Activated CD4-positive, alpha-beta memory T cell treated with anti-CD3 and anti-CD28 coated beads for 36 hours (primary cell): ENCODE measurements at places on chromosomes 7 and 10. TPM values are rescaled to one million over a fixed set of nuclear protein-coding genes. Genes with fewer than 3 reads are reported as not detected.

The RNF32 gene
- 1.4 TPM for total RNA-seq

The ANXA8 gene
- total RNA-seq: not detected

The PLEKHS1 gene
- not detected for total RNA-seq

The FAM131B gene
- total RNA-seq: 2.3 TPM

The CDH23 gene
- 2.6 TPM for total RNA-seq

The C10orf120 gene
- total RNA-seq: not detected

The GSAP gene
- total RNA-seq: 1.7 TPM

The TMEM236 gene
- 0.10 TPM for total RNA-seq

- no peak for DNase-seq
- peaks cover 43% of the 10 kb centered on the region for H3K4me1 ChIP-seq
- H3K4me3 ChIP-seq: no peak overlapping the region
- peaks cover 13% of the 10 kb centered on the region for H3K36me3 ChIP-seq
Observed at GRCh38 chr7:96284240-96284639, 37.7 kb downstream of the SLC25A13 start.

DNA sequence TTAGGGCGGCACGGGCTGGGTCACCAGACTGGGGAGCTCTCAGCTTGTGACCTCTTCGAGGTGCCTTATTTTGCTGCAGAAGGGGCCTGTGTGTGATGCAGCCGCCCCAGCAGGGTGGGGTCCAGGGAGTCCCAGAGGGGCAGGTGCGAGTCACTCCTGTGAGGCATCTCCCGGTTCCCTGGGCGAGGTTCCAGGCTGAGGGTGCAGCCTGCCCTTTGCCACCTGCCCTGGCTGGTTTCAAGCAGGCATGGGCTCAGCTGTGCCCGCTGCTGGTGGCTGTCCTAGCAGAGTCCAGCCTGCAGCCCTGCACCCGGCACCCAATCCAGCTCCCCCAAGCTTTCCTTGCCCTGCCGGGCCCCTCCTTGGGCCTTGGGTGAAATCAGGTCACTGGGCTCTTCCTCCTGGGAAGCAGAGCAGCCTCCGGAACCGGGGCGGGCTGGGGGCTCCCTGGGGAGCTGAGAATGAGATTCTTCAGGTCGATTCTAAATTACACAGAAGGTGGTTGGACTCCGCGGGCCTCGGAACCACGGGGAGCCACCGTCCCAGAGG is 64.8 kb downstream of the PWWP2B start:
- no peak overlapping the region for H3K27ac ChIP-seq
- H3K4me1 ChIP-seq: peaks cover 2% of the 10 kb centered on the region
- no peaks in the 10 kb centered on the region for H3K36me3 ChIP-seq
- peaks cover 2% of the 10 kb centered on the region for H3K27me3 ChIP-seq
- H3K4me3 ChIP-seq: no peak overlapping the region

- no peak for DNase-seq
- no peaks in the 10 kb centered on the region for H3K27me3 ChIP-seq
- no peaks in the 10 kb centered on the region for H3K36me3 ChIP-seq
- no peak overlapping the region for H3K4me3 ChIP-seq
- H3K27ac ChIP-seq: no peak overlapping the region
Observed at GRCh38 chr10:60368875-60369546, 20.7 kb downstream of the ANK3 start.

DNA sequence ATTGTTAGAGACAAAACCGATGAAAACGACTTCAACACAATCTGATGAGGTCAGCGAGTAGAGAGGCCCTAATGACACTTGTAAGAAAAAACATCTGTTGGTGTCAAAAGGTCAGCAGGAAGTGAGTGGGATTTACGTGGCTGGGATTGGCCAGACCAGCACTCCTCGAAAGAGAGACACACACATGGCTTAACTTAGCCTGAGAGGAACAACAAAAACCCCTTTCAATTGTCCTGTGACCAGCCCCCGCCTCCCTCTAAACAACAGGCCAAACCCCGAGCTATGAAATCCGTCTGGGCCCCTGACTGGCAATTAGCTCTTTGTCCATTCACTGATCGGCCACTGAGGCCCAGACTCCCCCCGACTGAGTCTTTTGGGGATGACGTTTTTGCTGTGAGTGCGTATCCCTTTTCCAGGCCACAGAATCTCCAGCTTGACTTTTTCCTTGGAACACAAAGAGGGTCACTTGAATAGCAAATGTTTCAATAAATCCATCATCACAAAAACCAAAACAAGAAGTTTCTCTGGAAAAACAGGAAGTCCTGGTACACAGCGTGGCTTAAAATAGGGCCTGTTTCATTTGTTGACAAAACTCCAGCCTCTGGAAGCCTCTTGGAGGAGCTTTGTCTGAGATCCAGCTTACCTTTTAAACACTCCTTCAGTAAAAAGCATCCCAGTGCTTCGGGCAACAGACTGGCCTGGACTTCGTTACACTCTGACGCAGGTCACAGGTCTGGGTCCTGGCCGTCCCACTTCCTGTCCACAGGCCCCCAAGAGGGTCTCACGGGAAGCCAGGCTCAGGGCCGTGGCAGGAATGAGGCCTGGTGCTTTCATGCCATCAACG is 103.0 kb downstream of the CTBP2 start:
- H3K27ac ChIP-seq: no peak overlapping the region
- H3K27me3 ChIP-seq: peaks cover 37% of the 10 kb centered on the region
- DNase-seq: no peak

- H3K27me3 ChIP-seq: no peaks in the 10 kb centered on the region
- no peak for DNase-seq
- H3K4me1 ChIP-seq: no peaks in the 10 kb centered on the region
- no peak overlapping the region for H3K27ac ChIP-seq
Observed at GRCh38 chr10:17169803-17170202, 31.7 kb downstream of the TRDMT1 start.

DNA sequence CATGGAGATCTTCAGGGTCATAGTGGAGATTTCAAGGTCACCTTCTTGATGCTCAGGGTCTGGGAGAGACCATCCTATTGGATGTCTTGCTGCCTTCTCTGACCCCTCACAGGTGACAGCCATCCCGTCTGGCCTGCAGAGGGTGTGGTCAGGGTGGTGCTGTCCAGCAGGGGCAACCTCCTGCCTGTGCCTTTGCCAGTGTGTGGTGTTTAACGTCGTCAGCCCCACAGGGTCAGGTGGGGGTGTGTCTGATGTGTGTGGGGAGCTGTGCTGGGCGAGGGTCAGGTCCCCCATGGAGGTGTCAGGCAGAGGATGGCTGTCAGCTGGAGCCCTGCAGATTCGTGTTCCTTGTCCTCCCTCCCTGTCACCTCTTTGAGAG is 16.5 kb downstream of the ADCY1 start:
- H3K4me3 ChIP-seq: no peak overlapping the region
- no peaks in the 10 kb centered on the region for H3K36me3 ChIP-seq
- H3K27ac ChIP-seq: no peak overlapping the region
- peak; percentile 5 for DNase-seq
- no peaks in the 10 kb centered on the region for H3K4me1 ChIP-seq
- H3K27me3 ChIP-seq: no peaks in the 10 kb centered on the region

DNA sequence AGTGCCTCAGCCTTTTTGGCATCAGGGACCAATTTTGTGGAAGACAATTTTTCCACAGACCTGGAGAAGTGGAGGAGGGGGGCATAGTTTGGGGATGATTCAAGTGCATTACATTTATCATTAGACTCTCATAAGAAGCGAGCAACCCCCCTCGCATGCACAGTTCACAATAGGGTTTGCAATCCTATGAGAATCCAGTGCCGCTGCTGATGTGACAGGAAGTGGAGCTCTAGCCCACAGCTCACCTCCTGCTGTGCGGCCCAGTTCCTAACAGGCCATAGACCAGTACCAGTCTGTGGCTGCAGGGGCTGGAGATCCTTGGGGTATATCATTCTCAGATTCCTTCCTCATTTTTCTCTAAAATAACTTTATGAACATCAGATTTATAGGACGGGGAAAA is 50.8 kb downstream of the ATAD1 start:
- peaks cover 26% of the 10 kb centered on the region for H3K36me3 ChIP-seq
- peaks cover 8% of the 10 kb centered on the region for H3K4me1 ChIP-seq
- H3K4me3 ChIP-seq: no peak overlapping the region
- no peak overlapping the region for H3K27ac ChIP-seq

GRCh38 chr10:99329304-99329553 is at the start of gene CNNM1:
TSS of gene CNNM1 (plus strand) at chr10:99329356. CDS start at chr10:99329388, 32 bp downstream.
- H3K4me3 ChIP-seq: peak within 1 kb of the TSS; percentile 35
- H3K27me3 ChIP-seq: peaks cover 32% of the 10 kb centered on the region
- DNase-seq: peak; percentile 48
- H3K27ac ChIP-seq: no peak within 1 kb of the TSS
- H3K4me1 ChIP-seq: peaks cover 10% of the 10 kb centered on the region

DNA sequence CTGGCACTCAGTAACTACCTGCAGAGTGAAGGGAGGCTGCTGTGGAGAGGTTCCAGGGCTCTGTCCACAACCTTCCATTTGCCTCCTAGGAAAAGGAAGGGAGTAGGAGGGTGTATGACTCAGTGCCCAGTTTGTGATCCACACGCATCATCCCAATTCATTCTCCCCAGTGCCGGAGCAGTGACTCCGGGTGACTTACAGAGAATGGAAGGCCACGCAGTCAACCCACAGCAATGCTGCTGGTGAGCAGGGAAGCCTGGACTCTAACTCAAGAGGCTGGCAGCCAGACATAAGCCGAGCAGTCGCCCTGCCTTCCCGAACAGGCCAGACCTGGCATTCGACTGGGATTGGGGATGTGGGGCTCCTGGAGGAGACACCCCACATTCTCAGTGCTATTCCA is 139.9 kb downstream of the SH3PXD2A start:
- H3K27ac ChIP-seq: no peak overlapping the region
- peaks cover 8% of the 10 kb centered on the region for H3K4me1 ChIP-seq
- H3K36me3 ChIP-seq: no peaks in the 10 kb centered on the region
- DNase-seq: no peak

- H3K4me3 ChIP-seq: no peak overlapping the region
- no peaks in the 10 kb centered on the region for H3K4me1 ChIP-seq
- DNase-seq: no peak
- H3K27me3 ChIP-seq: no peaks in the 10 kb centered on the region
- no peaks in the 10 kb centered on the region for H3K36me3 ChIP-seq
Observed at GRCh38 chr7:140559410-140559809, 80.1 kb upstream of the MKRN1 start.

GRCh38 chr7:2299870-2300512 is 14.2 kb downstream of the SNX8 start:
- H3K27ac ChIP-seq: peak overlapping the region; percentile 42
- H3K4me3 ChIP-seq: no peak overlapping the region

- H3K27ac ChIP-seq: no peak overlapping the region
- DNase-seq: no peak
- no peak overlapping the region for H3K4me3 ChIP-seq
- no peaks in the 10 kb centered on the region for H3K27me3 ChIP-seq
- H3K4me1 ChIP-seq: no peaks in the 10 kb centered on the region
Observed at GRCh38 chr7:124989911-124990310, 60.3 kb upstream of the POT1 start.

GRCh38 chr10:70145166-70145665 is 1.3 kb downstream of the TYSND1 start:
- peak overlapping the region; percentile 62 for H3K27ac ChIP-seq
- H3K4me1 ChIP-seq: peaks cover 21% of the 10 kb centered on the region
- H3K36me3 ChIP-seq: peaks cover 14% of the 10 kb centered on the region
- DNase-seq: no peak
- no peaks in the 10 kb centered on the region for H3K27me3 ChIP-seq

DNA sequence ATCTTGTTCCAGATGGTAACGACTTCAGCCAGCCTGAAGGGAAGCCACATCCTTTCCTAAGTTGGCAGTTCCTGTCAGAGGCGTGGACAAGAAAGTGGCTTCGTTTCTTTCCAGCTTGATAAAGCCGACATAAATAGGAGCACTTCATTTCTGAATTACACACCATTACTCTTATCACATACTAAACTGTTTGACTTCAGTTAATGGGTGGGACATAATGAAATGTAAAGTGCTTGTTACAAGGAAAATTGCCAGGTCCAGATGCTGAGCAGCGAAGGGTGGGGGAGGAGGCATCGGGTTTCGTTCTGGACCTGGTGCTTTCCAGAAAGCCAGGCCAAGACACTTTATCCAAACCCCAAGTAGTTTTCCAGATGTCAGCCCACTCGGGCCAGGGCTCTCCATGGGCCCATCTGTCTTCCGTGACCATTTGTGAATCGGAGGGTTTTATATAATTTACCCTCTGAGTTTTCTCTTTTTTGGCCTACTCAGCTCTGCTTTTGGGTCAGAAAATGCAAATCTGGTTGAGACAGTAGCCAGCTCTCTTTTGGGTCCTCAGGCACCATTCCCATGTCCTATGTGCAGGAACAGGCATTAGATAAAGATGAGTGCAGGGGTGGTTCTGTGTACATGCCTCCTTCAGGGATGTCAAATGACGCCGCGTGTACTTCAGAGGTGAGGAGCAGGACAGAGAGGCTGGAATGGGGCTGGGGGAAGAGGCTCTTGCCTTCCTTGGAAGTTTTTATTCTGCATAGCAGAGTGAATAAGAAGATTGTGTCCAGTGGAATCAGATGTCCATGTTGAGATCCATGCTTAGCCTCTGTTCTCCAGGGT is 90.2 kb downstream of the TACC2 start:
- H3K4me1 ChIP-seq: no peaks in the 10 kb centered on the region
- no peak for DNase-seq
- H3K27ac ChIP-seq: no peak overlapping the region
- H3K4me3 ChIP-seq: no peak overlapping the region

- no peaks in the 10 kb centered on the region for H3K27me3 ChIP-seq
- no peak overlapping the region for H3K27ac ChIP-seq
- H3K4me1 ChIP-seq: no peaks in the 10 kb centered on the region
- DNase-seq: peak; percentile 6
- H3K36me3 ChIP-seq: no peaks in the 10 kb centered on the region
Observed at GRCh38 chr7:45591101-45591906, 17.1 kb downstream of the ADCY1 start.

GRCh38 chr7:34425631-34426384 is 232.2 kb upstream of the NPSR1 start:
- H3K4me1 ChIP-seq: no peaks in the 10 kb centered on the region
- no peak overlapping the region for H3K27ac ChIP-seq
- no peak for DNase-seq
- H3K4me3 ChIP-seq: no peak overlapping the region
- no peaks in the 10 kb centered on the region for H3K36me3 ChIP-seq

DNA sequence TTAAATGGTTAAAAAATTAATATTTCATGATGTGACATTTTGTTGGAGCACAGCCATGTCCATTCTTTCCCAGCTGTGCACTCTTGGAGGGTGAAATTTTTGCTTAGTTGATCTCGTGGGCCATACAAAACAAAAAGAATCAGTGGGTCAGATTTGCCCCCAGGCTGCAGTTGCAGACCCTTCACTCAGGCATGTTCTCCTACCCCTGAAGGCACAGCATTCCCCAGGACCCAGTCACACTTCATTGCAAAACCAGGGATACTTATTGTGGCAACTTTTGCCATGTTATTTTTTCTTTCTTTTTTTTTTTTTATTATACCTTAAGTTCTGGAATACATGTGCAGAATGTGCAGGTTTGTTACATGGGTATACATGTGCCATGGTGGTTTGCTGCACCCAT is 6.0 kb downstream of the TAS2R40 start:
- peaks cover 5% of the 10 kb centered on the region for H3K27me3 ChIP-seq
- no peaks in the 10 kb centered on the region for H3K36me3 ChIP-seq
- H3K4me3 ChIP-seq: no peak overlapping the region
- no peak for DNase-seq

DNA sequence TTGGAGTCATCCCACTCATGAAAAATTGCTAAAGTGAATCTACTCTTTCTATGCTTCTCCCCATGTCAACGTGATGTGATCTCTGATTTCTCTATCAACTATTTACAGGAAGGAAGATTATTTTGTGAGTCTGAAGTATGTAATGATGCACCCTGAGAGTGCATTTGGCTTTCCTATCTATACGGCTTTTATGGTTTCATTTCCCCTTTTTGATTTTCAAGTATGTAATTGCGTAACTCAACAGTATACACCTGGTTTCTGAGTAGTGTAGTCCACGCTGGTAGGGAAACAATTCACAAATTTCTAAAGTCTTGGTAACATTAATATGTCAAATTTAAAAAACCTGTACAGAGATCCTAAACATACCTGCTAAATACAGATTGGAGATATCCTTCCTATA is 194.7 kb upstream of the SEMA3A start:
- H3K4me1 ChIP-seq: no peaks in the 10 kb centered on the region
- no peak overlapping the region for H3K4me3 ChIP-seq
- no peaks in the 10 kb centered on the region for H3K27me3 ChIP-seq
- DNase-seq: no peak
- no peaks in the 10 kb centered on the region for H3K36me3 ChIP-seq
